ENCODE measurements at places on chromosomes 11 and 22. TPM values are rescaled to one million over a fixed set of nuclear protein-coding genes. Genes with fewer than 3 reads are reported as not detected.

DNA sequence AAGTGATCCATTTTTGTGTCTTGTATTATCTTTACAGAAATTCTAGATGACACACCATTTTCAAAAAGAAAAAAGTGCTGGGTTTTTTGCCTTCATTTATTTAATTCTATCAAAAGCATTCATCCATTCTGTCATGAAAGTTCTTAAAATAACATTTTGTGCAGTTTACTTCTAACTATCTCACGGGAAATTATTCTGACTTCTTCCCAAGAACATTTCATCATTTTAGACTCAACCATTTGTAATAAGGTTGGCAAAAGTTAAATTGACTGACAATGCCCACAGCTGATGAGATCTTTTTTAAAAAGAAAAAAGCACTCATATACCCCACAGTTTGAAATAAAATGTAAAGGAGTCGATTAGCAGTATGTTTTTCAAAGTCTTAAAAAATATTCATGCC lies 68.5 kb downstream of the SBF2 start:
- no peak overlapping the region for H3K4me3 ChIP-seq
- H3K27me3 ChIP-seq, result no peaks in the 10 kb centered on the region
- no peaks in the 10 kb centered on the region for H3K4me1 ChIP-seq
- no peak overlapping the region for H3K27ac ChIP-seq
- no peaks in the 10 kb centered on the region for H3K36me3 ChIP-seq

DNA sequence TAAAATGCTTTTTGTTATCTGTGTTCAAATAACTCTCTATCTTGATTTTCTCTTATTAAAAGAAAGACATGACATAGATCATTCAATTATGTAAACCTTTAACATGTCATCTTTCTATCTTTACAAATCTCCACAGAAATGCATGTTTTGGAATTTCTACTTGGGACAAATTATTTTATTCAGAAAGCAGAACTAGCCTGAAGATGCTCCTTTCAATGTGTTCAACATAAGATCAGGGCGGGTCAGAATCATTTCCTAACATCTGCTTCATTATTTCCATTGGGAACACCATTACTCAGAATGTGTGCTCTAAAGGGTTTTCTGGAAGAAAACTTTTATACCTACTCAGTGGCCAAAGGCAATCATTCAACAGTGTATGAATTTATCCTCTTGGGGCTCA lies at the start of gene OR5AL1:
OR5AL1 (plus strand) TSS at position 301 of the 400 bp plus-strand sequence.
- H3K36me3 ChIP-seq, result no peaks in the 10 kb centered on the region
- no peaks in the 10 kb centered on the region for H3K4me1 ChIP-seq
- H3K4me3 ChIP-seq, result no peak within 1 kb of the TSS
- H3K27me3 ChIP-seq, result no peaks in the 10 kb centered on the region
- DNase-seq, result no peak
- no peak within 1 kb of the TSS for H3K27ac ChIP-seq

DNA sequence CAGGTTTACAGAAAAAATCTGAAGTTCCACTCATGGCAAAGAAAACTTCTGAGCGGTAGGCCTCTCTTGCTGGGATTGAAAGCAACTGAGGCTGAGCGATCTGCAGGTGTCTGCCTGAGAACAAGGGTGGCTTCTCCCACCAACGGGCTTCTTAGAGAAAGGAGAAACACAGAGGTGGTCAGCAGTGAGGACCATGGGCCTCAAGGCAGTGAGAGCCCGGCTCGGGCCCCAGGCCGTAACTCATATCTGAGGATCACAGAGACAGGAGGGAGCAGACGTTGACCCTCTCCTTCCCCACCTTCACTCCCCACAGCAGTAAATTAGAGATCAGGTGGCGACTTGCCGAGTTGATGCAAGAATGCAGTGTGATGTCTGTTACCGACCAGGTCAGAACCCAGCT lies 50.9 kb upstream of the RTL6 start:
- no peaks in the 10 kb centered on the region for H3K27me3 ChIP-seq
- no peaks in the 10 kb centered on the region for H3K4me1 ChIP-seq
- no peak for DNase-seq
- H3K4me3 ChIP-seq, result no peak overlapping the region

- H3K27me3 ChIP-seq, result no peaks in the 10 kb centered on the region
- H3K4me1 ChIP-seq, result peaks cover 40% of the 10 kb centered on the region
- no peak for DNase-seq
- H3K36me3 ChIP-seq, result peaks cover 3% of the 10 kb centered on the region
- peak overlapping the region; percentile 63 for H3K27ac ChIP-seq
- peak overlapping the region; percentile 95 for H3K4me3 ChIP-seq
Measured at GRCh38 chr11:33730716-33731115, 5.5 kb downstream of the CD59 start.

- H3K4me1 ChIP-seq, result no peaks in the 10 kb centered on the region
- no peak for DNase-seq
- H3K27ac ChIP-seq, result no peak overlapping the region
- H3K27me3 ChIP-seq, result no peaks in the 10 kb centered on the region
Measured at GRCh38 chr11:104183593-104183992, 19.6 kb upstream of the PDGFD start.

- no peaks in the 10 kb centered on the region for H3K27me3 ChIP-seq
- H3K4me1 ChIP-seq, result peaks cover 63% of the 10 kb centered on the region
- H3K36me3 ChIP-seq, result no peaks in the 10 kb centered on the region
- peak overlapping the region; percentile 23 for H3K4me3 ChIP-seq
- H3K27ac ChIP-seq, result peak overlapping the region; percentile 86
- DNase-seq, result no peak
Measured at GRCh38 chr22:24969560-24970301, 17.2 kb downstream of the KIAA1671 start.

GRCh38 chr11:95605271-95605940 lies 184.2 kb downstream of the FAM76B start:
- no peaks in the 10 kb centered on the region for H3K36me3 ChIP-seq
- H3K4me1 ChIP-seq, result no peaks in the 10 kb centered on the region
- no peak overlapping the region for H3K4me3 ChIP-seq
- DNase-seq, result no peak
- H3K27ac ChIP-seq, result no peak overlapping the region

ANO9 gene
- 61.4 TPM for total RNA-seq

YPEL1 gene
- 4.0 TPM for total RNA-seq

DNA sequence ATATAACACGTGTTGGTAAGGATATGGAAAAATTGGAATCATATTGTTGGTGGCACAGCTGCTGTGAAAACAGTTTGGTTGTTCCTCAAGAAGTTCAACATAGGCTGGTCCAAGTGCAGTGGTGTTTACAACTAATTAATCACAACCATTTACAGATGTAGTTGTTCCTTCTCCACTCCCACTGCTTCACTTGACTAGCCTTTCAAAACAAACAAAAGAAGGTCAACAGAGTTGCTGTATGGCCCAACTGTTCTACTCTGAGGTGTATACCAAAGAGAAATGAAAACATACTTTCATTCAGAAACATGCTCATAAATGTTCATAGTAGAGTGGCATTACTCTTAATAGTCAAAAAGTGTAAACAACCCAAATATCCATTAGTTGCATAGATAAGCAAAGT lies 36.6 kb upstream of the ACAT1 start:
- no peaks in the 10 kb centered on the region for H3K27me3 ChIP-seq
- no peaks in the 10 kb centered on the region for H3K4me1 ChIP-seq
- 0 out of 2 replicates have a peak, but pooled peaks cover 4% of the 10 kb centered on the region for H3K36me3 ChIP-seq
- no peak overlapping the region for H3K4me3 ChIP-seq
- no peak for DNase-seq

DNA sequence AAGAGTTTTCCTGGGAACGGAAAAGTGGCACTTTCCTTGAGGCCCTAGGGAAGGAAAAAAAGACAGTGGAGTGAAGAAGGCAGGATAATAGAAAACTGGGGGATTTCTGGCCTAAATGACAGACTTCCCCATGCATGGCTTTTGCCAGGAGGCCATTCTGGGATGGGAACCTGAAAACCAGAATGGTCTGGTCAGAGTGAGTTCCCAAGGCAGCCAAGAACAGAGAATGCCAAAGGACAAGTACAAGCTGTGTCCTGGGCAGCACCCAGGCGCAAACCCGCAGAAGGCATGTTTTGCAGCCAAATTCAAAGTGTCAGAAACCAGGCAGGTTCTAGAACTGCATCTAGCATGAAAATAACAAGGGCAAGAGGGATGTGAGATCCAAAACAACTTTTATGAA lies 162.4 kb downstream of the SPON1 start:
- no peak for DNase-seq
- no peak overlapping the region for H3K4me3 ChIP-seq
- H3K27me3 ChIP-seq, result no peaks in the 10 kb centered on the region
- H3K27ac ChIP-seq, result no peak overlapping the region
- H3K36me3 ChIP-seq, result no peaks in the 10 kb centered on the region

GRCh38 chr11:117913736-117914397 lies 15.3 kb downstream of the TMPRSS13 start:
- peaks cover 10% of the 10 kb centered on the region for H3K27me3 ChIP-seq
- no peaks in the 10 kb centered on the region for H3K4me1 ChIP-seq
- H3K36me3 ChIP-seq, result no peaks in the 10 kb centered on the region
- H3K27ac ChIP-seq, result no peak overlapping the region
- H3K4me3 ChIP-seq, result no peak overlapping the region

GRCh38 chr22:38401336-38402084 lies 53.5 kb downstream of the KCNJ4 start:
- H3K36me3 ChIP-seq, result no peaks in the 10 kb centered on the region
- no peak overlapping the region for H3K4me3 ChIP-seq

DNA sequence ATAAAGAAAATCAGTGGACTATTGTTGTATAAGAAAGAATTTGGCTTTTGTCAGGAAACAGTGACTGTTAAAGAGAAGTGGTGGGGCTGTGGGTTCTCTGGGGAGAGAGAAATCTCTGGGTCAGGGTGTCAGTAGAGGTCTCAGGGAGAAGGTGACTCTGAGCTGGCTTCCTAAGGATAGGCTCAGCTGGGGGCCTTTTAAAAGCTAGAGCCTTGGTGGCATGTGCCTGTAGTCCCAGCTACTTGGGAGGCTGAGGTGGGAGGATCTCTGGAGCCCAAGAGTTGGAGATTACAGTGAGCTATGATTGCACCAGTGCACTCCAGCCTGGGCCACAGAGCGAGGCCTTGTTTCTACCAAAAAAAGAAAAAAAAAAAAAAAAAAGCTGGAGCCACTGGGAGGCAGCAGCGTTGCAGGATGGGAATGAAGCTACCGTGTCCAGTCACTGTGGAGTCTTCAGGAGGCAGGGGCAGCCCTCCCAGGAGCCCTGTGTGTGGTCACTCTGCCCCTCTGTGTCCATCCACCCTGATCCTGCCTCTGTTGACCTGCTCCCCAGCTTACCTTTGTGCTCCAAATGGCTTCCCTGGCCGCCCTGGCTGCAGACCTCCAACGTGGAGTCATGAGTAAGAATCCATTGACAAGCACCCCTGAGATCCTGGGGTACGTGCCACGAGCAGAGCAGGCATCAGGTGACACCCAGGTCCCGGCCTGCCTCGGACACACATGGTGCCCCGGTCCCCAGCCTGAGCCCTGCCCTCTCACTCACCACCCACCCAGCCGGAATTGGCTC lies 5.4 kb upstream of the MIF start:
- no peak for DNase-seq
- H3K36me3 ChIP-seq, result no peaks in the 10 kb centered on the region
- H3K27me3 ChIP-seq, result no peaks in the 10 kb centered on the region
- H3K4me1 ChIP-seq, result peaks cover 5% of the 10 kb centered on the region
- no peak overlapping the region for H3K4me3 ChIP-seq

DNA sequence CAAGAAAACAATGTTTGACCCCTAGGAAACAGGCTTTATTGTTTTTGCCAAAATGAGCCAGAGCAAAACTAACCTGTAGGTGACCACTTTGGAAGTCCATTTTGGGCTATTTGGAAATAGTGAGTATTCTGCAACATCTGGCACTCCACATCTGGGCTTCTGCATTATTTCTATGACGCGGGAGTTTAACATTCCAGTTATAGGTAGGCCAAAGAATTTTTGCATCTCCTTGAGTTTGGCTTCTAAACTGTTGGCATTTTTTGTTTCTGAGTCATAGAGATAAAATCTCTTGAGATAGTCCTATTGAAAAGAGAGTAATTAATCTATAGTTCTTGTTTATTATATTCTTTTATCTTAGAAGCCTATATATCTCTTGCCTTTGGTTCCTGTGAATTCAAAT lies 2.9 kb downstream of the MMP7 start:
- H3K27ac ChIP-seq, result peak overlapping the region; percentile 44
- H3K4me3 ChIP-seq, result no peak overlapping the region
- no peaks in the 10 kb centered on the region for H3K36me3 ChIP-seq
- DNase-seq, result no peak
- no peaks in the 10 kb centered on the region for H3K27me3 ChIP-seq
- H3K4me1 ChIP-seq, result peaks cover 24% of the 10 kb centered on the region

DNA sequence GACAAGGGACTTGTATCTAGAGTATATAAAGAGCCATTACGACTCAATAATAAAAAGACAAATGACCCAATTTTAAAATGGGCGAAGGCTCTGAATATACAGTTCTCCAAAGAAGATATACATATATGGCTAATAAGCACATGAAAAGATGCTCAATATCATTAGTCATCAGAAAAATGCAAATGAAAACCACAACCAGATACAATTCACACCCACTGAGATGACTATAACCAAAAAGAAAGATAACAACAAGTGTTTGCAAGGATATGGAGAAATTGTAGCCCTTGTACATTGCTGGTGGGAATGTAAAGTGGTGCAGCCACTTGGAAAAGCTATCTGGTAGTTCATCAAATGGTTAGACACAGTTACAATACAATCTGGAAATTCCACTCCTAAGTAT lies 96.3 kb downstream of the TRIM29 start:
- no peaks in the 10 kb centered on the region for H3K36me3 ChIP-seq
- peaks cover 12% of the 10 kb centered on the region for H3K27me3 ChIP-seq
- no peak overlapping the region for H3K4me3 ChIP-seq

DNA sequence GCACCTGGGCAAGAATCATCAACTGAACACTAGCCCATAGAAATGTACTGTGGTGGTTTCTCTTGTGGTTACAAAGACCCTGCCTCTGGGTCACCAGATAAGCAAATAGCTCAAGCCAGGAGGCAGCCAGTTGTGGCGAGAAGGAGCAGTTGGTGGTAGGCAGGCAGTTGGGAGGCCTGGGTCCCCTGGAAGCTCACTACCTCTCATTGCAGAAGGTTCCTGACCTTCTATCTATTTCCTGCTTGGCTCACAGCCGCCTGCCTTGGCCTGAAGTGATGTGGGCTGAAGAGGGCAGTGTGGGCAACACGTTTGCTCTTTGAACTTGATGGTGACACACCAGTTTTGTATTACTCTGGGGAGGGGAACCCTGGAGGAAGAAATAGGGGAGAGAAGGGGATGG lies 34.7 kb downstream of the NECTIN1 start:
- DNase-seq, result no peak

- DNase-seq, result no peak
- H3K27ac ChIP-seq, result no peak overlapping the region
- H3K4me1 ChIP-seq, result no peaks in the 10 kb centered on the region
- H3K4me3 ChIP-seq, result no peak overlapping the region
- no peaks in the 10 kb centered on the region for H3K27me3 ChIP-seq
Measured at GRCh38 chr11:14861680-14862079, 30.4 kb downstream of the CYP2R1 start.

All from Panc1 (cell line).